ENCODE measurements at places on chromosomes 4 and X.

DNA sequence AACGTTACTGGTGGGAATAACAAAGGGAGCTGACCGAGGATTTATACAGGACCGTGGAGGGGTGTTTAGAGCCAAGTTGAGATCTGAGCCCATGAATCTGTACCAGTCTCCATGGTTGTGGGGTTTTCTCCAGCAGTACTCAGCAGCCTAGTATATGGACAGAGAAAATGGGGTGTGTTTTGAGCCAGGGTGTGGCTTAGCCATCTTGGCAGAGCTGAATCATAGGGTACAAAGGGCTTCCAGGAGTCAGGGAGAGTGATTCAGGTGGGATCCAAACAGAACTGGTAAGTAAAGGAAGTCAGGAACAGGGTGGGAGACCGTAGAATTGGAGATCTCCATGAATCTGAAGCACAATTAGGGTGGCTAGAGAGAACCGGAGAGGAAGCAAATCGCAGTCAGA lies 7.4 kb upstream of the HPRT1 start:
- DNase-seq = no peak

DNA sequence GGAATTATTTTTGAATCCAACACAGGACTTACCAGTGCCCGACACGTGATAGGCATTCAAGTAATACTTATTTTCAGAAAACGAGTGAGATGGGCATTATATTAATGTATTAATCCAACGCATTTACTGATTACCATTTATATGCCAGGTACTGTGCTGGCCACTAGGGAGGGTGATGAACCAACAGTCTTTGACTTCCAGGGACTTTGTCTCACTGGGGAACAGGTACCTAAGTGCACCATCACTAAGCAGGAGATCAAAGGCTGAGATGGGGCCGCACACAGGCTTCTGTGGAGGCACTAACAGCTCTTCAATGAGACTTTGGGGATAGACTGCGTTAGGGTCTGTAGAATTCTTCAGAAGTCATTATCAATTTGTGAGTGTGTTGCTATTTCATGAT lies 5.7 kb upstream of the TADA2B start:
- DNase-seq = no peak

- no peak for DNase-seq
Measured at GRCh38 chr4:3313139-3313538, 20.3 kb downstream of the RGS12 start.

GRCh38 chr4:188620608-188621007 lies 481.4 kb downstream of the TRIML1 start:
- no peak for DNase-seq

- no peak for DNase-seq
Measured at GRCh38 chr4:139171876-139172691, 4.9 kb downstream of the ELF2 start.

GRCh38 chrX:20284992-20285391 lies 18.3 kb upstream of the RPS6KA3 start:
- DNase-seq = no peak

- DNase-seq = peak; percentile 21
Measured at GRCh38 chr4:21512353-21512752, 436.2 kb downstream of the KCNIP4 start.

DNA sequence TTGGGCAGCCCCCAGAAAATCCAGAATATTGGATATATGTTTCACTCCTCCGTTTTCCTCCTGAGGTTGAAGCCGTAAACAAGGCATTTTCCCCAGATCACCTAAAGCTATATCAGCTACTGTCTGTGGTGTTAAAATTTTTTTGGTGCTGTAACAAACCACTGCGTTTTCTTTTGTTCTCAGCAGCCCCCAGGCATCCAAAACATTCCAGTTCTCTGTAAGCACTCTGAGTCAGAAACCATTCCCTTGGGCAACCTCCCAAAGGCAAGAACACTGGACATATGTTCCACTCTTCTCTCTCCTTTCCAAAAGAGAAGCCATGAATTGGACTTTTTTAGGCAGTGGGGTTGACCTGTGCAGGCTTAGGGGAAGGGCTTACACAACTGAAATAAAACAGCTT lies 310.9 kb downstream of the MID1IP1 start:
- DNase-seq = no peak

DNA sequence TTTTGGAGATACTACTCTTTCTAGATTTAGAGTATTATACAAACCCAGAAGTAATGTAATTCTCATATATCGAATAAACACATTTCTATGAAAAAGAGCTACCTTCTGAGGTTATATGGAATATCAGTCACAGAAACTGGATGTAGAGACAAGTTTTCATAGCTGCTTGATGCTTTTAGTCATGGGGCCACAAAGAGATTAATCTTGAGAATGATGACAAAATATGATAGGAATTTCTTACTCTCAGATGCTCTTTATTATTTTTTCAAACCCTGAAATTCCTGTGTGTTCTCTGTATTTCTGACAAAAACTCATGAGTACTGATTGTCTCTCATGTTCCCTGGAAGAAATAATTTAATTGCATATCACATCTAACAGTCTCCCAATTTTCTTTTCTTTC lies 662.5 kb downstream of the RAPGEF2 start:
- DNase-seq = no peak

DNA sequence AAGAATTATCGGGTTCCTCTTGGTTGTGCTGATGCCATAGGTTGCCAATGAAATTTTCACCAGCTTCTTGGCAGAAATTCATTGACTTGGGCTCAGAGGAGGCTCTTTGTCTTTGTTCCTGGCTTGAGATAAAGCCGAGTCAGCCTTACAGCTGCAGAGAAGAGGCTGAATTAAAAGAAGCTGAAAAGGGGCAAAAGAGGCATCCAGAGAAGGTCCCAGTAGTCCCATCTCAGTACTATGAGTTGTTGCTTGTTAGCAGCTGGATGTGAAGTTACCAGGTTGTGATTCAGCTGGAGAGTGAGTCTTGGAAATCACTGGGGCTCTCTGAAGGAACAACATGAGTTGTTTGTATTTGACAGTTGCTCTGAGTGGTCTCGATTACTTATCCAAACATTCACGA lies 59.7 kb downstream of the SMAD1 start:
- no peak for DNase-seq

Measured in urinary bladder (tissue), 4 donors.